Diencephalon (tissue), 1 donor: ENCODE measurements at places on chromosomes 16 and 17. TPM values are rescaled to one million over a fixed set of nuclear protein-coding genes. Genes with fewer than 3 reads are reported as not detected.

RNF222 gene
- not detected for total RNA-seq

TBC1D28 gene
- total RNA-seq, result not detected

ACSM5 gene
- total RNA-seq, result 1.8 TPM

ZNF689 gene
- 12.0 TPM for total RNA-seq

CYGB gene
- 8.3 TPM for total RNA-seq

USP6 gene
- total RNA-seq, result 0.23 TPM

SDK2 gene
- 8.8 TPM for total RNA-seq

SMTNL2 gene
- 5.8 TPM for total RNA-seq

CPPED1 gene
- 9.0 TPM for total RNA-seq

CES3 gene
- total RNA-seq, result under 0.01 TPM

KRTAP9-2 gene
- total RNA-seq, result not detected

GGT6 gene
- total RNA-seq, result not detected

KCNH6 gene
- total RNA-seq, result 0.69 TPM

ZNF23 gene
- total RNA-seq, result 18.9 TPM

ITGB3 gene
- 2.1 TPM for total RNA-seq

SNX11 gene
- total RNA-seq, result 12.0 TPM

ZG16 gene
- total RNA-seq, result not detected

ZNF624 gene
- total RNA-seq, result 33.9 TPM

SCGB1C2 gene
- not detected for total RNA-seq

HS3ST3A1 gene
- total RNA-seq, result not detected

TNFSF13 gene
- 1.6 TPM for total RNA-seq

PRSS53 gene
- 2.5 TPM for total RNA-seq

ACSM3 gene
- 2.1 TPM for total RNA-seq

CTRB2 gene
- total RNA-seq, result not detected

KCNJ2 gene
- 15.5 TPM for total RNA-seq

BPTF gene
- total RNA-seq, result 113 TPM

CCR7 gene
- total RNA-seq, result not detected

MT1F gene
- 1.8 TPM for total RNA-seq

INCA1 gene
- total RNA-seq, result 0.69 TPM

KANSL1 gene
- 152 TPM for total RNA-seq

DLG4 gene
- 136 TPM for total RNA-seq

TOX3 gene
- 15.9 TPM for total RNA-seq

CD300E gene
- not detected for total RNA-seq

RNU2-1 gene
- not detected for total RNA-seq

DUXB gene
- not detected for total RNA-seq

BRICD5 gene
- total RNA-seq, result 6.2 TPM

C17orf50 gene
- total RNA-seq, result not detected

KCNJ18 gene
- not detected for total RNA-seq
